ENCODE measurements at places on chromosomes 16 and 17.
A peak's percentile ranks its signal among the peaks of the same experiment; 100 is the strongest.

DNA sequence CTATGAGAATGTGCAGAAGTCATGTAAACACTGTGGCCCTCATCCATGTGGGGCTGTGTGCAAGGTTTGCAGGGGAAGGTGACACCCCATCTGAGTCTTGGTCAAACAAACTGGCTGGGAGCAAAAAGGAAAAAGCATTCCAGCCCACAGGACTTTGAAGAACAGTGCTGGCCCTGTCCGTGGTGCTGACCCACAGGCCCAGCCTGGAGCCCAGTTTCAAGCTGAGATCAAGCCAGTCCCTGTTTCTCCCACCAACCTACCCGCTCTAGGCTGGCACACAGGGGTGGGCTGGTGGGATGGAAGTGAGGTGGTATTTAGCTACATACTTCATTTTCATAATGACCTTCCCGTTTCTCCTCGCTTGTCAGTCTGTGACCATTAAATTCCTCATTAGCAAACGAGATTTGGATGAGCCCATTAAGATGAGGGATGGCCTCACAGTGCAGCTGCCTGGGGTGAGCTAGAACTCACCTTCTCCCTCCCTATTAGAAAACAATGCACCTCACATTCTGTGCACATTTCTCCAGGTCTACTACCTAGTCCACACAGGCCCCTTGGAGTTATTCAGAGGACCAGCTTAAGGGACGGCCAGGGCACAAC lies 12.6 kb upstream of the RPL38 start:
- no peaks in the 10 kb centered on the region for H3K36me3 ChIP-seq
- no peak for DNase-seq
- H3K27ac ChIP-seq = no peak overlapping the region
- H3K27me3 ChIP-seq = peaks cover 60% of the 10 kb centered on the region
- H3K4me3 ChIP-seq = no peak overlapping the region

- H3K36me3 ChIP-seq = no peaks in the 10 kb centered on the region
- no peak overlapping the region for H3K27ac ChIP-seq
- H3K4me3 ChIP-seq = no peak overlapping the region
- peaks cover 6% of the 10 kb centered on the region for H3K4me1 ChIP-seq
These were observed 27.3 kb downstream of the NGFR start for GRCh38 chr17:49522357-49522890.

DNA sequence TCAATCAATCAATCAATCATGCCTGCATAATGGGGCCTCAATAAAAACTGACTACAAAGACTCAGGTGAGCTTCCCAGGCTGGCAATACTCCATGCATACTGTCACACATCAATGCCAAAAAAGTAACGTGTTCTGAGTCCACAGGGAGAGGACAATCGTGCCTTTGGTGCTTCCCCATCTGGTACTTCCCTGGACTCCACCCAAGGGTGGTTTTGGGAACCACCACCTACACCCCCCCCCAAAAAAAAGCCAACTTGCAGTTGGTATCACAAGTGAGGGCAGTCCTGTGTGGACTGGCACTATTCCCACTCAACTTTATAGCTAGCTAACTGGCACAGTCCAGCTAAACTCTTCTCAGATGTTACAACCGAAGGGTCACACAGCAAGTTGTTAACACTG lies 3.1 kb downstream of the ZDHHC7 start:
- H3K4me3 ChIP-seq = no peak overlapping the region
- DNase-seq = no peak
- H3K36me3 ChIP-seq = peaks cover 18% of the 10 kb centered on the region
- H3K27ac ChIP-seq = no peak overlapping the region
- peaks cover 58% of the 10 kb centered on the region for H3K4me1 ChIP-seq
- H3K27me3 ChIP-seq = peaks cover 5% of the 10 kb centered on the region

DNA sequence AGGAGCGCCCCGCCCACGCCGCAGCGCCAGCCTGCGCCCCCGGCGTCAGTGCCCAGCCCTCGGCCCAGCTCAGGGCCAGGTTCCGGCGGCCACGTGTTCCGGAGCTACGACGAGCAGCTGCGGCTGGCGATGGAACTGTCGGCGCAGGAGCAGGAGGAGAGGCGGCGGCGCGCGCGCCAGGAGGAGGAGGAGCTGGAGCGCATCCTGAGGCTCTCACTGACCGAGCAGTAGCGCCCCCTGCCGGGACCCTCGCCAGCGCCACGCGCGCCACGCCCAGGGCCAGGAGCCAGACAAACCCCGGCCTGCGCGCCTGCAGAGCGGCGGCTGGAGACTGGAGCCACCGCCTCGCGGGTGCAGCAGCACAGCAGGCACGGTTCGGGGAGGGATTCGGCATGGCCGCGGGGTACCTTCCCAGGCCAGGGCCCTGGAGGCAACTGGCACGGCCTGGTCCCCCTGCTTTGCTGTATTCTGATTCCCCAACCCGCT lies 9.3 kb downstream of the CORO6 start:
- peaks cover 47% of the 10 kb centered on the region for H3K27me3 ChIP-seq
- peaks cover 47% of the 10 kb centered on the region for H3K4me1 ChIP-seq
- peak overlapping the region; percentile 67 for H3K4me3 ChIP-seq
- H3K36me3 ChIP-seq = no peaks in the 10 kb centered on the region
- peak; percentile 97 for DNase-seq

DNA sequence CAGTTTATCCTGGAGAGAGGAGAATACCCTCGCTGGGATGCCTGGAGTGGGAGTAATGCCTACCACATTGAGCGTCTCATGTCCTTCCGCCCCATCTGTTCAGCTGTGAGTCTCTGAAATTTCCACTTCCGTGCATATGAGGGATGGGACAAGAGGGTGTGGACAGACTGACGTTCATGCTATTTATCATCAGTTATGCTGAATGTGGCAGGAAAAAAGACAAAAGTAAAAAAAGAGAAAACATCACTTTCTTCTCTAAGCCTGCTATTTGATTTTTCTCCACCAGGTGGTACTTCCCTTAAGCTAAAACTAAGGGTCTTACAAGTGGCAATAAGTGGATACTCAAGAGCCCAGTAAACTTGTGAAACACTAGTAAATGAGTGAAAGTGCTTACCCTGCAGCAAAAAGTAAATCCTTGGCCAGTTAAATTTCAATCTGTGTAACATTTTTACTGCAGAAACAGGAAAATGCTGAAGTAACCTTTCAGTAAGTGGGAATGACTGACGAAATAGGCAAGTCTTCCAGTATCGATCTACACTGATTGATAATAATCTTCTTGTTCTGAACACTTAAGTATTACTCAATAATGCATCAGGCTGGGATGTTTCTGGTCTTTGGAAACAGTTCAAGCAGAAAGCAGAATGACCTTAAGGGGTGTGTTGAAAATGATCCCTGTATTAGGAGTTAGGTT lies 5.6 kb downstream of the CRYBA1 start:
- H3K4me1 ChIP-seq = peaks cover 2% of the 10 kb centered on the region
- H3K36me3 ChIP-seq = peaks cover 13% of the 10 kb centered on the region
- H3K27ac ChIP-seq = no peak overlapping the region
- H3K4me3 ChIP-seq = no peak overlapping the region

Data from activated naive CD4-positive, alpha-beta T cell treated with anti-CD3 and anti-CD28 coated beads, Interleukin-2, amount 10 ng/mL, durations not matched to agents 7 days and 5 days (primary cell).